ENCODE measurements at places on chromosomes 1 and 21.

- DNase-seq: no peak
These were observed 4.8 kb upstream of the ATP1A1 start for GRCh38 chr1:116368241-116368640.

DNA sequence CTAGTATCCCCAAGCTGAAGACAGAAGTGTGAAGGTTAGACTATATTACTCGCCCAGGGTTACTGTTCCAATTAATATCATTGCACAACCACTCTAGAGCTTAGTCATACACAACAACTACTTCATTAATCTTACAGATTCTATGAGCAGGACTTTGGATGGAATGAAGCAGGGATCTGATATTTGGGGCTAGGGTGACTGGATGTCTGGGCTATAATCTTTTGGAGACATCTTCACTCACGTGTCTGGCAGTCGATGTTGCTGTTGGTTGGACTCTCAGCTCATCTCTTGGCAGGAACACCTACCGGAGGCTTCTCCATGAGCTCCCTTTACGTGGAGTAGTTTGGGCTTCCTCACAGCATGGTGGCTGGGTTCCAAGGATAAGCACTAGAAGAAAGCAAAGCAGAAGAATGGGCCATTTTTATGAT lies 519.2 kb upstream of the B3GALT2 start:
- DNase-seq: no peak

DNA sequence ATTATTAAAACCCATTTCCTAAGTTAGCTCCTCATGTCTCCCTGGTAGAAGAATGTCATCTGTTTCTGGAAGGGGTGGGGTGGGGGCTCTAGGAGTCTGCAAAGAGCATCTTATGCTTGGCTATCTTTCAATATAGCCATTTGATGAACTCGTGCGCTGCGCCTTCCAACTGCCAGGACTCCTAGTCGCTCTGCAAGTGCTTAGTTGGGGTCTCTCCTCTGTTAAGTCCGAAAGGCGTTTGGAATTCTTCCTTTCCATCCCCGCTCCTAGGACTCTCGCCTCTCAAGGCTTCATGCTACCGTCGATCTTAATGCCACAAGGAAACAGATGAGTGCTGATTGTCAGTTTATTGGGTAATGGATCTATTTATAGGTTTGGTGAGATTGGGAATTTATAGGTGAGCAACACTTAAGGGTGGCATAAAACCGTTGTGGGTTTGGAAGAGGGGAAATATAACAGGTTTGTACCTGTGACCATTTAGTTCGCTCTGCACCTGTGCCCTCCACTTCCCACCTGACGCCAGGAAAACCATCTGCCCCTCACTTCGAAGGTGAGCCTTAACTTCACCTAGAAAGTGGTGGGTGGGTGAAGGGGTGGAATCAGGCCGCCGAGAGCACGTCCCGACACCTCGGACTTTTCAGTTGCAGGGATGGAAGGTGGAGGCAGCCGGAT lies 1.1 kb downstream of the KCNH1 start:
- DNase-seq: no peak

GRCh38 chr1:15435239-15436077 lies 2.8 kb upstream of the CTRC start:
- no peak for DNase-seq

GRCh38 chr1:107935396-107936064 lies 29.4 kb downstream of the VAV3 start:
- DNase-seq: no peak
